Putamen (tissue), 1 donor: ENCODE measurements at places on chromosomes 12 and 14.

DNA sequence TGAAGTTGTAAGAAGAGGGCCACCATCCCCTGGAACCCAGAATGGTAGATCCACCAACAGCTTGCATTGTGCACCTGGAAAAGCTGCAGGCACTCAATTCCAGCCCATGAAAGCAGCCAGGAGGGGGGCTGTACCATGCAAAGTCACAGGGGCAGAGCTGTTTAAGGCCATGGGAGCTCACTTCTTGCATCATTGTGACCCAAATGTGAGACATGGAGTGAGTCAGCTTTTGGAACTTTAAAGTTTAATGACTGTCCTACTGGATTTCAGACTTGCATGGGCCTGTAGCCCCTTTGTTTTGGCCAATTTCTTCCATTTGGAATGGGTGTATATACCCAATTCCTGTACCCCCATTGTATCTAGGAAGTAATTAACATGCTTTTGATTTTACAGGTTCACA, 50.8 kb downstream of the SLC16A7 start:
- no peak for DNase-seq

DNA sequence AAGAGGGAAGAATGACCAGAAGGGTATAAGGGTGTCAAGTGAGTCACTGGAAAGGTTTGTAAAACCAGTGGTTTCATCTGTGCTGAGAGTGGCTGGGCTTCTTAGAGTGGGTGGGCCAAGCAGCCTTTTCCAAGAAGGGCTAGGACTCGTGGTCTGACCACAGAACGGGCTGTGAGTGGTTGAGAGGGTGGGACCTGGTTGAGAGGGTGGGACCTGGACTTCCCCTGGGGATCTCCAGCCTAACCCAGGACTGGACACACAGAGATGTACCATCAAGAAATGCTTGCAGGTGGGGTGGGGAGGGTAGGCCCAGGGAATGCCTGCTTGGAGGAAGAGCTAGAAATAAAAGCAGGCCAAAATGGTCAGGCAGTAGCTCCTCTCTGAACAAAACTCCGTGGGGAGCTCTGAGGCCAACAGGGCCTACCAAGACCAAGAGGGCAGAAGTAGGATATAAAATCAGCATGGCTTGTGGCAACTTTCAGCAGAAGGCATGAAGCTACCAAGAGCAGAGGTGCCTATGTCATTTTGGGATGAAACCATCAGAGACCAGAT, 140.5 kb downstream of the FOXN3 start:
- no peak for DNase-seq

DNA sequence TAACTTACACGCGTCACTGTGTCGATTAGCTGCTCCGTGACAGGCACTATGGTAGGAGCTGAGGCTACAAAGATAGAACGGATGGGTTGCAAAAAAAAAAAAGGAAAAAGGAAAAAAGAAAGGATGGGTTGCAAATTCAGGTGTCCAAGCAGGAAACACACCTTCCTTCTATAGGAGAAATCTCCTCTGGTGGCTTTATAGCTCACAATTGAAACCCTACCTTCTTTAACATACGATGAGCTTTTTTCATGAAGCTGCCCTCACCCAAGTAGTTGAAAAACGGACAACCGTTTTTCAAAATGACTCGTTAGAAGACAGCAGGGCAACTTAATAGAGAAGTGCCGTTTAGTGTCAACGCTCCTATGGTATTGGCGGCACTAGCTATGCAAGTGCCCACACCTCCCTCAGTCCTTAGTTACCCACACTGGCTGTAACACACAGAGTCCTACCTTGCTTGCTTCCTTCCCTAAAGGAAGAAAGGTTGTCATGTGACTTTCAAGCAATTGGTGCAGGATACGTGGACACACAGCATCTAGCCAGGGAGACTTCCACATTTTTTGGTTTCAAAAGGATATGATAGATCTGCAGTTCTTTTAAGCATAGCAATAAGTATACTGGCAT, 682 bp upstream of the TRIP11 start:
- DNase-seq, result peak; percentile 61

- DNase-seq, result no peak
Observed at GRCh38 chr12:121159467-121160307, 27.0 kb downstream of the P2RX7 start.

DNA sequence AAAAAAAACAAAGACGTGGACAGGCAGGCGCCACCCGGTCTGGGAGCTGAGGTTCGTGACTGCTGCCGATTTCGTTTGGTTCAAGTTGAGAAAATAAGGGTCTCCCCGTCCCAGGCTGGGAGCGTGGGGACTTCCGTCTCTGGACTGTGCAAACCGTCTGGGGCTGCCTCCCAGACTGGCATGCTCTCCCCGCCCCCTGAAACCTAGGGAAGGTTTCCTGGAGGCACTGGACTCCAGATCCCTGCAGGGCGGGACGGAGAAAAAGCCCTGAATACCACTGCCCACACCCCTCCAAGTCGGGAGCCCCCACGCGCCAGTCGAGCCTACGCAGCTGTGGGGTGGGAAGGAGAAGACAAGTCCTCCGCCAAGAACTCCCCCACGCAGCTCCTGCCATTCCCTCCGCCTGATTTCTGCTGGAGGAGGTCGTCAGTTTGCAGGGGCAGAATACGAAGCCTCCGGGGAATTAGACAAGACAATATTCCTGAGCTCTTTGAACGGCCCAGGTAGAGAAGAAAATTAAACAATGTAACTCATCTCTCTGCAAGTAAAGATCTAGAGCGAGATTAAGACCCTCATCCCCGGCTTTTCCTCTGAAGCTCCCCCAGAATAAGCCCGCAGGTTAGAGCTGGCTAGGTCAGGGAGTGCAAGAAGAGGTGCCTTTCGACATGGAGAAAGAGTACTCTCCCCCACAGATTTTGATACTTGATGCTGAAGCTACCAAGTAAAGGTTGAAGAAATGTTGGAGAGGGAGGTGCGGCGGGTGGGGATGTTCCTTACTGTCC, 10.4 kb upstream of the HOXC13 start:
- DNase-seq, result no peak

DNA sequence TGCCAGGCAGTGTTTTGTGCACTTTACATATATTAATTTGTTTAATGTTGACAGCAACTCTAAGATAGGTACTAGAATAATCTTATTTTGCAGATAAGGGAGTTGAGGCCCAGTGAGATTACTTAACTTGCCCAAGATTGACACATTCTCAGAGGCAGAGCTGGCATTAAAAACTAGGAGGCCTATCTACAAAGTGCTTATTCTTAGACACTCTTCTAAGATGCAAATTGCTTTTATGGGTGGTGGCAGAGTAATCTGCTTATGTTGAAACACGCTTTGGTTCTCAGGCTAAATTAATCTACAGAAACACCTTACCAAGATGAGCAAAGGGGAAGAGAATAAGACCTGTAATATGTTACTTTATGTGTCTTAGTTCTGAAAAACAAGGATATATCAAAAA, 7.2 kb downstream of the MGP start:
- DNase-seq, result no peak

DNA sequence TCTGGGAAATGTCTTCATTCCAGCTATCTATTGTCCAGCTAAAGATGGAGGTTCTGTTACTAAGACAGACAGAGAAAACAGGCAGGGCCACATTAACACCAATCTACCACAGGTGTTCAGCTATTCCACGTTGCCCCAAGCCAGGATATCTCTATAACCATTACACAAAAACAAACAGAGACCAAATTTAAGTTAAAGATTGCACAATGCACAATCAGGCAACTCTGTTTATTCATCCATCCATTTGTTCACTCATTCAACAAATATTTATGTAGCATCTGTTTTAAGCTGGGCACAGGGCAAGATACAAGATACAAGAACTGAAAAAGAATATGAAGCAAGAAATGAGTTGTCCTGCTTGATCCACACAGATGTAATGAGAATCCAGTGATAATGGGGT, 629.0 kb downstream of the MED13L start:
- DNase-seq, result no peak

GRCh38 chr12:39619316-39619659, 315 bp downstream of the ABCD2 start:
- DNase-seq, result no peak

GRCh38 chr12:122086641-122087285, 8.2 kb downstream of the MLXIP start:
- DNase-seq, result no peak

GRCh38 chr12:104133321-104133720, 4.7 kb downstream of the NFYB start:
- no peak for DNase-seq

DNA sequence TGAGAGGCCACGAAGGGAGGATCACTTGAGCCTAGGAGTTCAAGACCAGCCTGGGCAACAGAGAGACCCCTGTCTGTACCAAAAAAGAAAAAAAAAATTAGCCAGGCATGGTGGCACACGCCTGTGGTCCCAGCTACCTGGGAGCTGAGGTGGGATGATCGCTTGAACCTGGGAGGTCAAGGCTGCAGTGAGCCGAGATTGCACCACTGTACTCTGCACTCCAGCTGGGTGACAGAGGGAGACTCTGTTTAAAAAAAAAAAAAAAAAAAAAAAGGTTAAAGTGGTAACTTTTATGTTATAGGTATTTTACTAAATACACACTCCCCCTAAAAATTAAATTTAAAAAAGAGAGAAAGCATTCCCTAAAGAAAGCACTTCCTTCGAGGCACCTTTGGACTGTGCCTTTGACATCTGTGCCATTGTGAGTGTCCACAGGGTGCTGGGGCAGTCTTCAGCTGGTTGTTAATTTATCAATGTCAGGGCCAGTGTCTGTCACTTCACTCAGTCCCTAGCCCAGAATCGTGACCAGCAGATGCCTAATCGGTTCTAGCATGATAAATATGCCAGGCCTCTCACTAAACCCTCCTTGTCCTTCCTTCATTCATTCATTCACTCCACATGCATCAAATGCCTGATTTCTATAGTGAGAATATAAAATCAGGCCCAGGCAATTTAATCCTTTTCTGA, 63.1 kb downstream of the B4GALNT3 start:
- no peak for DNase-seq

DNA sequence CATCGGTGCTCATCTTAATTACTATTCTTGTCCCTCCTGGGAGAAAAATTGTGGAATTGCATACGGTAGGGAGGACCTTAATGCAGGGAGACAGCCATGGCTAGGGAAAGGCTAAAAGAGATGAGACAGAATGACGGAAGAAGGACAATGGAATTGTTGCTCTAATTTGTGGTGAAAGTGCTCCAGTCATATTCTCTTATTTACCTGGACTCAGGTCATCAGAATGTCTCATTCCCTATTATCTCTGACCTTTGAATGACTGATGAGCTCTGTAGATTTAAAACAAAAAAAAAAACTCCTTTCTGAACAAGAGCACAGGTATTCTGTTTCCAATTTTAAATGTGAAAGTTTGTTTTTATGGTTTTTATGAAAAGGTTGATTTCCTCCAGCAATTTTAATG, 8.6 kb upstream of the EPS8 start:
- DNase-seq, result no peak

DNA sequence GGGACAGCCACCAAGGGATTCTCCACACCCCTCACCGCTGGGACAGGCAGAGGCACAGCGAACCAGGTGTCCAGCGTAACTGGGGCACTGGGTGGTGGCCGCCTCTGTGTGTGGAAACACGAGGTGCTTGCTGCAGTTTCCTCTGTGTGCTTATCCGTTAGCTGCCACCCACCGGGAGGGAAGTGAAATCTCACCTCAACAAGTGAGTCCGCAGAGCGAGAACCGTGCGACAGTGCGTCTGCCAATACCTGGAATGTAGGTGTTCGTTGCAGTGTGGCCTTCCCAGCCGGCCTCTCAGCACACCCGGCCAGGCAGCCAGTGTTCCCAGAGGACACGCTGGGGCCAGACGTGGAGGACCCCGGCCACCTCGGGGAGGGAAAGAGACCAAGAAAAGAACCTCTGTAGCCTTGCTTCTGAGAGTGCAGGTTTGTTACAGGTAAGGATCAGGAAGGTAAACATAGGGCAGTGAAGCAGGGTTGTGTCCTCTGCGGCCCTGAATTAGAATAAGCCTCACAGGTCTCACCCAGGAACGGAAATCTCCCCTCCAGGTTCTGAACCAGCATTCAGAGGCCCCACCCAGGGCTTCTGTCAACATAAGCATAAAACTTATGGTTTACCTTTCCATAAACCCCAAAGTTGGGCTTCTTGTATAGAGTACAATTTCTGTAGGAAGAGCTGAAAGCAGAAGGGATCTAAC, 1.5 kb downstream of the BCL2L14 start:
- DNase-seq, result no peak

GRCh38 chr12:124422570-124423523, 128.0 kb downstream of the RFLNA start:
- peak; percentile 76 for DNase-seq

DNA sequence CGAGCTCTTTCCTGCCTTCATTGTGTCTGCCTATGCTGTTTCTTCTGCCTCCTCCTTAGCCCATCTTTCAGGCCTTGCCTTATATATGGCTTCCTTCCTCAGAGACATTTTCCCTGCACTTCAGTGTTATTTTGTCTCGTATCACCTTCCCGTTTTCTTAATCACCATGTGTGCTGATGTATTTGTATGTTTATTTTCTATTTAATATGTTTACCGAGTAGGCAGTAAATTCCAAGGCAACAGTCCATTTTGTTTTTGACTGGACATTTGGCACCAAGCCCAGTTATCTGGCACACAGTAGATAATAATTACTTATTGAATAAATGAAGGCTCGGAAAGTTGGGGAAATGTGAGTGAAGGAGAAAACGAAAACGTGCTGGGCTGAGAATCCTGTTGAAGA, 4.6 kb upstream of the POU6F1 start:
- no peak for DNase-seq

GRCh38 chr14:47929334-47929733, 253.9 kb upstream of the MDGA2 start:
- no peak for DNase-seq

GRCh38 chr14:68691031-68691791, 101.7 kb downstream of the ZFP36L1 start:
- no peak for DNase-seq

DNA sequence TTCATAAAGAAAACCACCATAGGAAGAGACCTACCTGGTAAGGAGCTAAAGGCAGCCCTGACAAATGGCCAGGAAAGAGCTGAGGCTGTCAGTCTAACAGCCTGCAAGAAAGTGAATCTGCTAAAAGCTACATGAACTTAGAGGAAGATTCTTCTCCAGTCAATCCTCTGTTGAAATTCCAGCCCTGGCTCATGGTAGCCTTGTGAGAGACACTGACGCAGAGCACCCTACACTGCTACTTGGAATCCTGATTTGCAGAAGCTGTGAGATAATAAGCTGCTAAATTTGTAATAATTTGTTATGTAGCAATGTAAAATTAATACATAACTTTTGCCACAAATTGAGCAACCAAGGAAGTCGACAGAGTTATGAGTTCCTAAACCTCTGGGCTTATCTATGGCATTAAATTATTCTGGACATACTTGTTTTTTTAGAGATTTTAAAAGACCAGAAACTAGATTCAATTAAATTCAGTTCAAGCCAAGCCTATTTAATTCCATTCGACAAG, 257.0 kb downstream of the ETNK1 start:
- no peak for DNase-seq

GRCh38 chr12:75900781-75901254, 130.8 kb downstream of the PHLDA1 start:
- no peak for DNase-seq

DNA sequence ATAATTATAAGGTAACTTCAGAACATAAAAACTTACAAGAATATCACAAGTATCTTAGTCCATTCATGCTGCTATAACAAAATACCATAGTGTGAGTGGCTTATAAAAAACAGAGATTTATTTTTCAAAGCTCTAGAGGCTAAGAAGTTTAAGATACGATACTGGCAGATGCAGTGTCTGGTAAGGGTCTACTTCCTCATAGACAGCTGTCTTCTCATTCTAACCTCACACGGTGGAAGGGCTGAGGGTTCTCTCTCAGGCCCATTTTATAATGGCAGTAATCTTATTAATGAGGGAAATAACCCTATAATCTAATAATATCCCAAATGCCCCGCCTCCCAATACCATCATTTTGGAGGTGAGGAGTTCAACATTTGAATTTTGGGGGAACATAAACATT, 23.7 kb upstream of the OSBPL8 start:
- DNase-seq, result no peak

GRCh38 chr12:58310368-58310767, 369.0 kb downstream of the ATP23 start:
- DNase-seq, result no peak
